Progenitor cell of endocrine pancreas (in vitro differentiated cells): ENCODE measurements at places on chromosomes 1 and 21.

DNA sequence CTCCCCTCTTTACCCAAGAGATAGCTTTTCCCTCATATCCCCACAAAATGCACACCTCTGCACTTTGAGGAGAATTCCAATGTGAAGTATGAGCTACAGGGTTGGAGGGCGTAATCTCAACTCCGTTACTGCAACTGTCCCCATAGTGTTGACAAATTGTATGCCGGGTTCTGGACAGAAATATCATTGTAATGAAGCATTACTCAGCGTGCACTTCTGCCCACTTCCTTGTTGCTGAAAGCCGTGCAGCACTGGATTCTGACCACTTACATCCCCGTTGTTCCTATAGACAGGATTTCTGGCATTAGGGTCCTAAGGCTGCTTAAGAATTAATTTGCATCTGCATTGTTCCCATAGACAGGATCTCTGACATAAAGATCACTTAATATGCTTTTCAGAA, 205.6 kb downstream of the RHOU start:
- DNase-seq = no peak

DNA sequence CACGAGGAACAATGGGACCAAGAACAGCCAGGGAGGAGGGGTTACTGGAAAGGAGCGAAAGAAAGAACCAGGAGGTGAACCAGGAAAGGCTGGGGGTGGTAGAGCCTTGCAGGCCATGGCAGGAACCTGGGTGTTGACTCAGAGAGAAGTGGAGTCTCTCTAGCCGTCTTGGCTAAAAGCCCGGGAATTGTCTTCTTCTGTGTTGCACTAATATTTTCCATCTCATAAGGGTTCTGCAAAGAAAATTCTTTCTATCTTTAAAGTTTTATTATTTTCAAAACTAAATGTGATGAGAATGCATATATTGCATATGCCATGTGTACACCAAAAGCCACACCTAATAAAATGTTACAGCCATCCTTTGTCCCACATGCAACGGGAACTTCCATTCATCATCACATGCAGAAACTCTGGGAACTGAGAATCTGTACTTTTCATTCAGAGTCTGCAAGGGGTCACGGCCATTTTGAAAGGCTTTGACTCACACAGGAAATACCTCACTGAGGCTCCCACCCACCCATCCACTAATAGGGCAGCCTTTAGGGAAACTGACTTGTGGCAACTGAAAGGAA, 38.0 kb downstream of the ERG start:
- DNase-seq = no peak

GRCh38 chr21:27799861-27800260, 833.0 kb upstream of the ADAMTS5 start:
- no peak for DNase-seq

DNA sequence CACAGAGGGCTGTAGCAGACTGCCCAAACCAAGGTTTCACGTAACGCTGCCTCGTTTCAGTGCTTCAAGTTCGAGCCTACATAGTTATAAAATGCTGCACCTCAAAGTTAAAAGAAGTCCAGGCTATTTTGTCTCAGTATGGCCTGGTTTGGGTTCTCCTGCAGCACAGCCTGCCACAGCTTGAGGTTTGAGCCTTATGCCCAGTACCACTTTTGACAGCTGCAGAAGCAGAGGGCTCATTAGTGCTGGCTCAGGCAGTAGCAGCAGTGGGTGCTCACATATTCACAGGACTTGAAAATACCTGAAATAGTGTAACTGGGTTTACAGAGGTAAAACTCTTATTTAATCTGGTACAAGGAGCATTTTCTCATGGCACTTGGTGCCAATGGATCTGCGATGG, 15.3 kb downstream of the SPATA46 start:
- no peak for DNase-seq

DNA sequence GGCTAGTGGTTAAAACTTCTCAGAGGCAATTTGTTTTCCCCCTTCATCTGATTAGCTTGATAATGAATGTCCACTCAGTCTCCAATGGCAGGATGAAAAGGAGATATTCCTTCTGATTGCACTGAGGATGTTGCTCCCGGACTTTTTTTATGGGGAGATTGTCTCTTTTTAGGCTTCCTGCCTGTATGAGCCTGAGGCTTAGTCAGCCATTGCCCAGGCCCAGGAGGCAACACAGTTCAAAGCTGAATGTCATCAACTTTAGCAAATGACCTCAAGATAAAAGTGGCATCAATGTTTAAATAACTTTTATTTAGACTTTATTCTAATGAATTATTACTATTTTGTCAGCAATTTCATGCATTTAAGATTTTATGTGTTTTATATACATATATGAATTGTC, 162.9 kb upstream of the PTBP2 start:
- no peak for DNase-seq

- no peak for DNase-seq
These were observed 135.9 kb downstream of the SLC30A10 start for GRCh38 chr1:219792337-219793021.

DNA sequence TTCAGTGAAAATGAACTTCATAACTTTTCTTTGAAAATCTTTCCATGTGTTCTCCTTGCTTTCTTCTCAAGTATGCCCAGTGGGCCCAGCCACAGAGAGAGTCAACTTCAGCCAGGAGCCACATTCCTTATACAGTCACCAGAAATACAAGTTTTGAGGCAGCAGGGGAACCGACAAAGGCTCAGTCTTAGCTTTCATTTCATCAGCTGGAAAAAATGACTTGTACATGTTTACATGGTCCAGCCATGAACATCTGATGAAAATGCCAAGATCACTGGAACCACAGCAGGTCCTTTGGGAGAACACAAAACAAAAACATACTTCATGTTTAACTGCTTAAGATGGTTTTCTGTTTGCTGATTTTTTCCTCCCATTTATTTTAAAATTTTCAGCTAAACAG, 72.5 kb downstream of the SYDE2 start:
- DNase-seq = no peak

DNA sequence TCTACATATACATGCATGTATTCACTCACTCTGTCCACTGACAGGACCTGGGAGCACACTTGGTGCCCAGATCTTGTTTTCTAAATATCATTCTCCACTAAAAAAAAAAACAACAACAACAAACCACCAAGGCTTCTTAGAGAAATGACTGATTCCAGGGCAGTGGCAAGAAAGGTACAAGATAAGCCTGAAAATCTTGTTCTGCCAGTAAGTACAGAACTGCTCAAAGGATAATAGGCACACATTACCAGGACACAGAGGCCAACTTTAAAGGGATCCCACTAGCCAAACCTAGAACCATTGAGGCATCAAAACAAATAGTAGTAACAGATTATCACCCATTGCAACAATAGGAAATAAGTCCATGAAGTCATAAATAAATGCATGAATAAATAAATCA, 10.7 kb downstream of the HSD11B1 start:
- DNase-seq = no peak

DNA sequence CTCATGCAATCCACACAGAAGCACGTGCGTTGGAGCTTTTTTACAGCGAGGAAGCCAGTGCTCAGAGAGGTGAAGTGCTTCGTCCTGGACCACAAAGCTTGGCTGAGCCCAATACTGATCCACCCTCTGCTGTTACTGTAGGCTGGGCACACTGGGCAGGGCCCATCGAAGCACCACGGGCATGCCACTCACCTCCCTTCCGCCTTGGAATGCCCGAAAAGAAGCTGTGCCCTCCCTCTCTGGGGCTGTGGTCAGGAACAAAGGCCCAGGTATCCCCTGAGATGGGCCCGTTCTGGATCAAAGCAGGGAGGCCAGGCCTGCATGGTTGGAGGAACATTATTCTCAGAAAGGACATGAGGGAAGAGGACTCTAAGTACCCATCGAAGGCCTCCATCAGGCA, 206.7 kb upstream of the C1orf174 start:
- no peak for DNase-seq

GRCh38 chr1:41488040-41488951, 3.8 kb upstream of the EDN2 start:
- DNase-seq = no peak

- no peak for DNase-seq
These were observed 14.1 kb downstream of the ADGRB2 start for GRCh38 chr1:31749785-31750735.

- no peak for DNase-seq
These were observed 46.5 kb downstream of the NCF2 start for GRCh38 chr1:183543619-183544204.

- DNase-seq = no peak
These were observed 84.5 kb upstream of the LRRC7 start for GRCh38 chr1:69483246-69483645.

DNA sequence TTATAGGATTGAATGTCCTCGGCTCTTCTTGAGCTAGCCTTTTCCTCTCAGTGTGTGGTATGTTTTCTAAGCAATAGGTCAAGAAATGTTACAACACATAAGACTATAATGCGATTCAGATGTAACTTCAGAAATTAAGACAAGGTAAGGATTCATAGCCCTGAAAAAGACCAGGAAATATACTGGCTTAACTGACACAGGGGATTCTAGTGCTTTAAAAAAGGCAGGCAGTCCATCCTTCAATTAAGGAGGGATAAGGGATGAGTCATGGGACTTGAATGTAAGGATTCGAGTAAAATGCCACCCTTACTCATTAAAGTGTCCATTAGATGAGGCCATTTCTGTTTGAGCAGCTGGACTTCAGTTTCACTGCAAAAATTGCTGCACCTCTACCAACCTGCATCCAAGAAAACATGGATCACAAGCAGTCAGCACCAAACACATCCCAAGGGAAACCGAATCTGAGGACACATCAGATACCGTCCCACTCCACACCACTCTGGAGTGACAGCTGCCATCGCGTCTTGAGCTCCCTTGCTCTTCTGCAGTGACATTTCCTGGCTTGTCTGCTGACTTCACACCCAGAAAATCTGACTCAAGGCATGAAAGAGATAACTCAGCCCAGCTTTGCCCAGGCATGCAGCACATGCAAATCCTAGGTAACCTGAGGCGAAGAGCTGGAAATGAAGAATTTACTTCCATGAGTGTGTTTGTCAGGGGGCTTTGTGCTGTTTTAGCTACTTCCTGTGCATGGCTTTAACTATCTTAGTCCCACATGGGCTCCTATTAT, 37.8 kb downstream of the NGF start:
- no peak for DNase-seq

- DNase-seq = no peak
These were observed 32.4 kb upstream of the BSDC1 start for GRCh38 chr1:32426489-32427255.

GRCh38 chr1:21331752-21332478, 41.7 kb upstream of the ECE1 start:
- no peak for DNase-seq

GRCh38 chr1:70071601-70072000, 133.8 kb downstream of the LRRC40 start:
- DNase-seq = no peak

- no peak for DNase-seq
These were observed 292.8 kb upstream of the B3GALT2 start for GRCh38 chr1:193479187-193479586.

DNA sequence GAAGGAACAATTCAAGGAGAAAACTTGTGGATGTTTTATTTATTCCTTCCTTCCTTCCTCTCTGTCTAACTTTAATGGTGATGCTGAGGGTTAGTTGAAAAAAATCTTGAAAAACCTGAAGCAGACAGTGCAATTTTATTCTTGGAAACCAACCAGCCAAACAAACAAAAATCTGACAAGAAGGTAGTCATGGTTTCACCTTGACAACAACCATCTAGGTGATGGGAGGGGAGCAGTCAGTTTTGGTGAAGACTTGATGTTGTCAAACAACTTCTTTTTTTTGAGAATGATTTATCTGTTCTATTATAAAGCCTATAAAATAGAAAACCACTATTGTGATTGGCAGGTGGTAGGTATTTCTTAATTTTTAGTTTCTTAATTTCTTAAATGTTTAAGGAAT, 92.4 kb upstream of the GPR88 start:
- DNase-seq = no peak

DNA sequence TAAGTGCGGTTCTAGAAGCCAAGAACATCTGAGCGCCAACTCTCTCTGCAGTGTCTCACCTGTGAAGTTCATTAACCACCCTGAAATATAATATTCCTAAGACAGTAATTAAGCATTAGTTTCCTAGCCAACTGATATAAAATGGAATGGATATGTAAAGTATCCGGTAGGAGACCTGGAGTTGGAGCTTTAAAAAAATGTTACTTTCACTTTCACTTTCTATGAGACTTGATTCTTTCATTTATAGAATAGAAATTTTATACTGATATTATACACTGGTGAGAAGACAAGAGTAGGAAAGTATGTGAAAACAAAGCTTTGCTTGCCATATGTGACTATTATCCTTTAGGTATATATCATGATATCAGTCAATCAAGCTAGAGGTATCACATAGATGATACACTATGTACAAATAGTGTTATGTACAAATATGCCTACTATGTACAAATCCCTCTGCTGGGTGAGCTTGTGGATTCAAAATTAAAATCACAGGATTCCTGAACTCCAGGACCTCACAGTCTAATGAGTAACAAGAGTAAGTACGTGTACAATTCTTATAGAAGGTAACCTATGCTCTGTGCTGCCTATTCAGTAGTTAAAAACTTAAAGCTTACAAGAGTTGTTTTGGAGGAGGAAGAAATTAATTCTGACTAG, 934.2 kb downstream of the TTLL7 start:
- no peak for DNase-seq

DNA sequence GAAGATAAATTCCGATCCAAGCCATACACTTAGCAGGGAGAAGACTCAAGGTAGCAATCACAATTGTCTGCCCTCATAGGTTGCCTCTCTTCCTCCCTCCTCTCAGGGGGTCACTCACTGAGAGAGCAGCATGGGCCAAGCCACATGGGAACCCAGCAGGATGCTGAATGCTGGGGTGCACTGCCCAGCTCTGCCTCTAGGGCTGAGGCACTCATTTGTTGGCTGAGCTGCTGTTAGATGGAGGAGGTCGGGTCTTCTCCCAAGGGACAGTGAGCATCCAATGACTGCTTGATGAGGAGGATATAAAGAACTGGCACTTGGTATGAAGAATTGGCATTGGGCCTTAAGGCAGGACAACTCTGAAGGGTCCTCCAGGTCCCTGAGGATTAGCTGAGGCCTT, 418.8 kb downstream of the SIPA1L2 start:
- no peak for DNase-seq

- DNase-seq = no peak
These were observed 21.8 kb downstream of the PPFIA4 start for GRCh38 chr1:203048086-203048485.

GRCh38 chr1:59290193-59290949, 6.5 kb upstream of the FGGY start:
- DNase-seq = no peak

GRCh38 chr1:209484429-209484828, 99.1 kb upstream of the CAMK1G start:
- no peak for DNase-seq

DNA sequence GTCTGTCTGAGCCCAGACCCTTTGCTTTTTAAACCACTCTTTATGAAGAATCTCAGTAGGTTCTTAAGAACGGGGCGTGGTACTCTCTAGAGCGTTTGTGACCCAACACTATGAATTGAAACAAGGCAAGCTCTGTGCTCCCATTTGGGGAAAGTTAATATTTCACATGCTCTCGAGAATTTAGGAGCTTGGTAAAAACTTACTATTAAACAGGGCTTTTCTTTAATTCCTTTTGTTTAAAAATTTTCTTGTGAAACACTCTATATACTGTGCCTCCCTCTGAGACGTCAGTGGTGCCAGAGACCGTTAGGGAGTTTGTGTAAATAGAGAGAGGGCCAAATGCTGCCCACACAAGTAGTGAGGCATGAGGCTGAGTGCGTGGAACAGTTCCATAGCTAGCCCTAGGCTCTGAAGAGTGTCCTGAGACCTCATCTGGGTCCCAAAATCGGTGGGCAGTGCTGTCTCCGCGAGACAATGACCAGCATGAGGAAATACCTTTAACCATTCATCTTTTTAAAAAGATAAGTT, 144.7 kb downstream of the ROR1 start:
- DNase-seq = no peak

GRCh38 chr1:227733309-227733705, 1.8 kb downstream of the JMJD4 start:
- no peak for DNase-seq

GRCh38 chr21:29074783-29075182, 1.3 kb upstream of the CCT8 start:
- no peak for DNase-seq
